Kidney (tissue), 22 donors: ENCODE measurements at places on chromosomes 4 and X.

- no peak for DNase-seq
Measured at GRCh38 chrX:125604448-125604847, 284.8 kb downstream of the TEX13C start.

- DNase-seq, result peak; percentile 90
Measured at GRCh38 chrX:133415276-133416105, at the start of gene GPC4. Gene GPC4 (minus strand): TSS chrX:133415489. CDS start chrX:133414965, 524 bp downstream.

DNA sequence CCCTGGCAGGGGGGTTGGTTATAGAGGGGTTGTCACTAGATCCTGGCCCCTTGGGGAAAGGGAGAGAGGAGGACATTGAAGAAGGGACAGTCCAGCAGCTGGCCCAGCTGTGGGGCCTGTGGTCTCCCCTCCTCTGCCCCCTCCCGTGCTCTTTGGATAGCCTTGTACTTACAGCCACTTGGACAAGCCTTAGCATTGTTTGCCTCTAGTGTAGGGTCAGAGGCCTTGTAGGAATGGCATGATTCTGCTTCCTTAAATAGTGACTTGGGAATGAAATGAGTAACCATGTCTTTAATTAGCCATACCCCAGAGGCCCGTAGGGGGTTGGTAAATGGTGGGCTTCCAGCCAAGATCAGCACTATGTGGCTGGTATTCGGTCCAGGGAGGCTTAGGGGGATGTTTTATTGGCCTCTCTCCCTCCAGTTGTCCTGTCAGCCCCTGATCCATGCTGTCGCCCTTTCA, 230.6 kb downstream of the PTTG2 start:
- DNase-seq, result peak; percentile 46

- DNase-seq, result no peak
Measured at GRCh38 chr4:145189981-145190380, 9.6 kb upstream of the OTUD4 start.

DNA sequence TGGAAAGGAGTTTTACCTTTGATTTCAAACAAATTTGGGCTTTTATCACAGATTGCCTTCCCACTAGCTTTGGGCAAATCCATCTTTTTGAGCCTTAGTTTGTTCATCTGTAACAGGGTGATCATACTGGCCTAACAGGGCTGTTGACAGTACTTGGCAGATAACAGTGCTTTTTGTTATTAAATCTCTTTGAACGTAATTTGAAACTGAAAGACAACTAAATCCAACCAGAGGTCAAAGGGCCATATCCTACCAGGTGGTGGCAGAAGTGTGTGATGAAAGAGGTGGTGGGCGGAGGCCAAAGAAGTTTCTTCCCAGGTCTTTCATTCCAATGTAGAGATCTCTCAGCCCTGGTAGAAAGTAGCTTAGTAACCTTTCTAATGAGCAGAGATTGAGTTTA, 35.2 kb upstream of the TADA2B start:
- DNase-seq, result peak; percentile 12

DNA sequence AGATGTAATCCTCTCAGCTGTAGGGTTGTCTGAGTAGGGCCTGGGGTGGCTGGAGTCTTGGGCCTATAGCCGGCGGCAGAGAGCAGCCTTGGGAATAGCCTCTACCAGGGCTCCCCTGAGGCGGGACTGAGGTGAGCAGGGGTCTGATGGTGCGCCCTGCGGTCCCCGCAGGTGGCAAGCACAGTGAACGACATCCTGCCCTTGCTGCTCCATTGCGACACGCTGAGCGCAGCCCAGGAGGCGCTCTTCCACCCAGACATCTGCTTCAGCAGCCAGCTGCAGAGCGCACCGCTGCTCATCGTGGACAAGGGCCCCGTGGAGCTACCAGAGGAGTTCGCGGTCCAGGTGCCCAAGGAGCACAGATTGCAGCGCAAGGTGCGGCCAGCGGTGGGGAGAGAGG, 317.0 kb downstream of the ADGRL3 start:
- no peak for DNase-seq
